ENCODE measurements at places on chromosomes 1 and 21.

DNA sequence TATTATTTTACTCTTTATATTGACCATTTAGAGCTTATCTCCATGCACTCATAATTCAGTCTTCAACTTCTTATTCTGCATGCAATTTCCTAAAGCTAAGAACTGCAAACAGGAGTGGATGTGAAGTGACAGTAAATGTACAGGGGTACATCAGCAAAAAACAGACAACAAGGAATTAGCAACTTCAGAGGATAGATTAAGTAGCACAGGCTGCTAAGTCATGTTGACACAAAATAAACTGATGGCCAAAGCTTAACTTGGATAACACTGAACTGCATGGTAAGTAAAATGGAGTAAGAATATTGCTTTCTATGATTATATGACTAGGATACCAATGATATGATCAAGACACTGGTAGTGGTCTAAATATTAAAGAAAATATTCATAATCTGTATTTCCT is 66.5 kb downstream of the USP24 start:
- DNase-seq, result no peak

DNA sequence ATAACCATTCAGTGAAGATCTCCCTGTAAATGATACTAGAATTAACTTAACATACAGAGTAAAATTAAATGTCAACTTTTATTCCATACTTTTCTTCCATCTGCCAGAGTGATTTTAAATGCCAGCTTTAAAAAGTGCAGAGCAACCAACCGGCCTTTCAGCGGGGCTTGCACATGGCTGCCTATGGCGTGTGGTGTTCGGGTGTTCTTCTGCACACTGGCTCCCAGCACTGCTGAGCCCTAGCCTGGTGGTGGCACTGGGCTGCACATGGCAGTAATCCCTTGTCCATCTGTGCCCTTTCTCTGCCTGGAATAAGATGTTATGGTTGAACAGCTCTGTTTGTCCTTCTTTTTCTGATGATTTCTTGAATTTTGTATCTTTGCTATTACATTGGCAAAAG is 156.3 kb downstream of the SNX7 start:
- DNase-seq, result no peak

- DNase-seq, result peak; percentile 27
These were observed 18.2 kb upstream of the QSOX1 start for GRCh38 chr1:180136331-180136967.

- DNase-seq, result no peak
These were observed 60.1 kb upstream of the ASB17 start for GRCh38 chr1:75992312-75992711.

GRCh38 chr21:44357064-44357837 is 3.8 kb downstream of the TRPM2 start:
- DNase-seq, result no peak

GRCh38 chr1:185973645-185974044 is 239.5 kb downstream of the HMCN1 start:
- DNase-seq, result peak; percentile 99

- no peak for DNase-seq
These were observed 17.7 kb upstream of the KLHDC7A start for GRCh38 chr1:18463063-18463462.

DNA sequence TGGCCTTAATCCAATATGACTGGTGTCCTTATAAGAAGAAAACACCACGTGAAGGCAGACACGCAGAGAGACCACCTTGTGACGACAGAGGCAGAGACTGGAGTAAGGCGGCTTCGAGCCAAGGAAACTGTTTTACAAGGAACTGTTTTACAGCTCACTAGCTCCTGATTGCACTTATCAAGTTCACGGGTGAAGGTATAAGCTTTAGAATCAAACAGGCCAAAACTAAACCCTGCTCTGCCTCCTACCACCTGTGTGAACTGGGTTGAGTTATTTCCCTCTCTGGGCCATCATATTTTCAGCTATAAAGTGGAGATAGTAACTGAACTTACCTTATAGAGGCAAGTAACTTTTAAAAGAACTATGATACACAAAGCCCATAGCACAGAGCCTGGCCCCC is 166.9 kb upstream of the NFIA start:
- DNase-seq, result no peak

DNA sequence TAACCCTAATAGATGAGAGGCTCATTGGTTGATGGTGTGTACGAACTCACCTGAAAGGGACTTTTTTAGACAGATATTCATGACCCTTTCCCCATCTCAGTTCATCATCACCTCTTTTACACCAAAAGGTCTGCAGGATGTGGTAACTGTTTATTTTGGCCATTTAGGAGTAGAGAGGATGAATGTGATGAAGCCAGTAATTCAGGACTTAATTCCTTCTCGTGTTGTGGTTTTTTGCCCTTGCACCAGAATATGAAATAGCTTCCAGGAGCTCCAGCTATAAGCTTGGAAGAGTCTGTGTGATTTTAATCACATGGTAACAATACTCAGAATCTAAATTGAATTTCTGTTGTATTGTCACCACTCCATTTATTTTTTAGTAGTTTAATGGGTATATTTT is 189.4 kb upstream of the KCTD3 start:
- DNase-seq, result peak; percentile 7

DNA sequence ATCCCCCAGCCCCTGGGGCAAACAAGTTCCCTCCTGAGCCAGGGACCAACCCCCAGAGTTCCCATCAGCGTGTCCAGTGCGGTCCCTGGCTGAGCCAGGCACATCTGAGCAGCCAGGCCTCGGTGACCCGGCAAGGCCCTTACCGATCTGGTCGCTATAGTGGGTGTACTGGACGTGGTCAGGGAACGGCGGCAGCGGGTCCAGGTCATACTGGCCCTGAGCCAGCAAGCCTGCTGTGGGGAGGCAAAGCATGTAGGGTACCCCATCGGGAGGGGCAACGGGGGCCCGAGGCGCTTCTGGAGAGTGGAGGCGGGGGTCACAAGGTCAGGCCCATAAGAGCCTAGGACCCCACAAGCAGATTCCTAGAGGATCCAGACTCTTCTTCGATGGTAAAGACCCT is 3.5 kb downstream of the MFAP2 start:
- no peak for DNase-seq

DNA sequence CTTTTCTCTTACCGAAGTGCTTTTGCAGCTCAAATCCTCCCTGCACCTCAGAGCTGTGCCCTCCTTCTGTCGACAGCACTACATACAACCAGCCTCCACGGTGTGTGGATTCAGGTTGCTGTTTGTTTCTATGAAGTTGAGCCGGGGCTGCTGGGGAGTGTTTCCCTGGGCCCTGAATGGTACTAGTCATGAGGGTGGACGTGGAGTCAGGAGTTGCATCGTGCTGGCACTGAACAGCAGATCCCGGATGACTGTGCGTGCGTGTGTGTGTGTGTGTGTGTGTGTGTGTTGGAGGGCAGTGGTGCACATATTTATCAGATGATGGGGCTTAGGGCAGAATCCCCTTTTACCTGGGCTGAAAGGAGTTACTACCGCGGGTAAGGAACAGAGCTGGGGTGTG is 47.0 kb downstream of the ACTL8 start:
- peak; percentile 36 for DNase-seq

GRCh38 chr1:41880261-41880660 is 38.5 kb downstream of the HIVEP3 start:
- no peak for DNase-seq

DNA sequence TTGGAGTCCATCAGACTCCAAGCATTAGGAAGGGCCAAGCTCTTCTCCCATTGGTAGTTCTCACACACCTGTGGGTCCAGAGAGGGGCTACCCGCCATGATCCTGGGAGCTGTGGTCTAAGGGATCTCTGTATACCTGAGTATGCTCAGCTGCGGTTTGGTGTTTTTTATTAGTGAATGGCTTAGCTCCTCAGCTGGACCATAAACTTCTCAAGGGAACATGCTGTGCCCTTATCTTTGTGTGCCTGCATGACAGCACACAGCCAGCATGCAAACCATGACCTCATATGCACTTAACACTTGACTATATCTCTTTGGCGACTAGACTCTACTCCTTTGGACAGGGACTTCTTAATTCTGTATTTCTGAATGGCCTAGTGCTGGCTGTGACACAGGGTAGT is 94.5 kb downstream of the CD58 start:
- DNase-seq, result no peak

- no peak for DNase-seq
These were observed 422.7 kb downstream of the SIPA1L2 start for GRCh38 chr1:232207073-232207866.

GRCh38 chr1:208006258-208006920 is 95.5 kb upstream of the CD34 start:
- DNase-seq, result no peak

DNA sequence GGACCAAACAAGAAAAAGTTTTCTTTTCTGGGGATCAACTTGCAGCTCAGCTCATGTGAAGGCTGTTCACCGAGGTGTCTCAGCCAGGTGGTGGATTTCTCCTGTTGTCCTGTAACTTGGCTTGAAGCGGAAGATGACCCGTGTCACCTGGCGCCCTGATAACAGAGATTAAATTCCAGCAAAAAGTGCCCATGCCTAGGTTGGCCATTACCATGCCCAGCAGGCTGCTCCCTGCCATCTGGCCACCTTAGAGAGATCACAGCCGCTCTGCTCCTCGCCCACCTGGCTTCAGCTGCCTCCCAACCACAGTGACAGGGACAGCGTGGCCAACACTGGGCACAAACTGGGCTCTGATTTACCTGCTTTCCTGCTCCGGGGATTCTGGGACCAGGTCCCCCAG is 149.5 kb downstream of the ZBTB18 start:
- no peak for DNase-seq

GRCh38 chr1:178438432-178438831 is 58.3 kb downstream of the CLEC20A start:
- DNase-seq, result peak; percentile 17

GRCh38 chr1:3729594-3730542 is 22.4 kb upstream of the CCDC27 start:
- no peak for DNase-seq

GRCh38 chr1:234927971-234928640 is 200.5 kb downstream of the TOMM20 start:
- peak; percentile 76 for DNase-seq

- DNase-seq, result peak; percentile 69
These were observed 4.2 kb upstream of the COL6A1 start for GRCh38 chr21:45977396-45977795.

- DNase-seq, result no peak
These were observed 46.2 kb upstream of the COL18A1 start for GRCh38 chr21:45358711-45359310.

DNA sequence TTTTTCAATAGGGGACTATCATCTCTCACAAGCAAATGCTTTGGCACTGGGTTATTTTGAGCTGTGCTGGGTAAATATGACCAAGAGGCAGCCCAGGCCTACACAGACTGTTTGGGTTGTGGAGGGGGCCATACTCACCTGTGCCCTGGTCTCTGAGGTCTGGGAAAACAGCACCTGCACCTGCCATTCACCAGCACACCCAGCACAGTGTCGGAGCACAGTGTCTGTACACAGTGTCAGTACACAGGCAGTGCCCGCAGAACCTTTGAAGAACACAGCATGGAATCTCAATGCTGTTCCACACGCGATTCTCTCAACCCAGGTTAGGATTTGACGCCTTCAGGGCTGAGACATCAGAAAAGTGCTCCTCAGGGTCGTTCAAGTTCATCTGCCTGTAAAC is 35.0 kb upstream of the FAM89A start:
- no peak for DNase-seq

GRCh38 chr1:214085325-214085724 is 97.6 kb downstream of the PROX1 start:
- DNase-seq, result no peak

- no peak for DNase-seq
These were observed 11.1 kb downstream of the G0S2 start for GRCh38 chr1:209686322-209686721.

GRCh38 chr1:6098303-6099215 is 52.9 kb downstream of the KCNAB2 start:
- peak; percentile 45 for DNase-seq

GRCh38 chr1:16122350-16122881 is 33.5 kb downstream of the EPHA2 start:
- peak; percentile 69 for DNase-seq

- DNase-seq, result peak; percentile 65
These were observed 10.8 kb downstream of the OSBPL9 start for GRCh38 chr1:51627672-51628071.

- DNase-seq, result peak; percentile 12
These were observed 58.6 kb upstream of the ZNF281 start for GRCh38 chr1:200468264-200469001.

- no peak for DNase-seq
These were observed 2.0 kb downstream of the ATP13A2 start for GRCh38 chr1:17009706-17010105.

DNA sequence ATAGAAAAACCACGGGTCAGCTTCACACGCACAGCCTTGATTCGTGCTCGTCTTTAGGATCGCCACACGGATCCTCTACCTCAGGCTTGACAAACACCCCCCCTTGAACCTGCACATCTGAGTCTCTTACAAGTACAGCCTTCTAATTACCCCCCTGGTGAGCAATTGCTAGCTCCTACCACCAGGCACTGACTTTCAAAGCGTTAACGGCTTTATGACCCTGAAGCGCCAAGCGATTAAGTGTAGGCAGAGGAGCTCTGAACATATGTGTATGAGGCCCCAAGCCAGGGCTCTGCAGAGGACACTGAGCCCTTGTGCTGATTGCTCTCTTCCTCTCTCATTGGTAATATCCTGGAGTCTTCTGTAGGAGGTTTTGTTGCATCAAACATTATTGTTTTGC is 55.7 kb upstream of the EPHA8 start:
- DNase-seq, result no peak

DNA sequence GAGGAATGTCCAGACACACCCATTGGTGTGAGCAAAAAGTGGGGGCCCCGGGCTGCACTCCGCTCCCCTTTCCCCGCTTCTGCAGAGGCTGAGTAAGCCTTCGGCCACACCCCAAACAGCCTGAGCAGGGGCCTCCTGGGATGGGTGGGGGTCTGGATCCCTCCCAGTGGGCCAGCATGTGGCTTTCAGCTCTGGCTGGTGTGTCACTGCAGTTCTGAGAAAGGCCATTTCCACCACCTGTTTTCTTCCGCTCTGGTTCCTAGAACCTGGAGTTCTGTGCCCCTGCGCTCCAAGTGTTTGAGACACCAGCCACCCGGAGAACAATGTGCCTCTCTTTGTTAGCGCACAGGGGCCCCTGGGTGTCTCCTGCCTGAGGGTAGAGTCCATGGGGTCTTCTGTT is 30.9 kb downstream of the SLC37A1 start:
- DNase-seq, result no peak

DNA sequence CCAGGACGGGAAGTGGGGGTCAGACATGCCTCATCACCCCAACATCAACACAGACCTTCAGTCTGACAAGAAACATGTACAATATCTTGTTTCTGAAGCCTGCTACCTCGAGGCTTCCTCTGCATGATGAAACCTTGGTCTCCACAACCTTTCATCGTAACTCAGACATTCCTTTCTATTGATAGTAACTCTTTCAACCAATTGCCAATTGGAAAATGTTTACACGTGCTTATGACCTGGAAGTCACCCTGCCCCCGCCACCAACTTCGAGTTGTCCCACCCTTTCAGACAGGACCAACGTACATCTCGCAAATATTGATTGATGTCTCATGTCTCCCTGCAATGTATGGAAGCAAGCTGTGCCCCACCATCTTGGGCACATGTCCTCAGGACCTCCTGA is 159.5 kb downstream of the ETS2 start:
- DNase-seq, result no peak

- DNase-seq, result no peak
These were observed 71.4 kb upstream of the COG2 start for GRCh38 chr1:230570724-230571360.
